ENCODE measurements at places on chromosomes 1 and 21.

DNA sequence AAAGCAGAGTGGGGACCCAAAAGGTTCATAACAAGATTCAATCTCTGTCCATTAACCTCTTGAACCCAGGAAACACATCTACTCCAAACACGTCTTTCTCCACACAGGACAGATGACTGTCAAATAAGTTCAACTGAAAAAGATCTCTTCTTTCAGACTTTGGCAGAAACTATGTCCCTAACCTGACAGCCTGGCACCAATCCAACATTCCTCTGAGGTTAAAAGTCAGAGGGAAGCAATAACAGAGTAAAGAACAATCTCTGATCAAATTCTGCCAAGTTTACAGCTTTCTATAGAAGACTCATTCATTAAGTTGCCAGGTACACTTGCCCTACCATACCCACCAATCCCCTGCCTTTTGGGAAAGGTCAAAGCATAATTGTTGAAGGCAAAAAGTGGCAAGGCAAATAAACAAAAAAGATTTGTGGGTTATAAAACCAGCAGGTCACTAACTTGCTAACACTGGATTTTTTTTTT lies 31.9 kb downstream of the OTUD7B start:
- DNase-seq, result peak; percentile 66

DNA sequence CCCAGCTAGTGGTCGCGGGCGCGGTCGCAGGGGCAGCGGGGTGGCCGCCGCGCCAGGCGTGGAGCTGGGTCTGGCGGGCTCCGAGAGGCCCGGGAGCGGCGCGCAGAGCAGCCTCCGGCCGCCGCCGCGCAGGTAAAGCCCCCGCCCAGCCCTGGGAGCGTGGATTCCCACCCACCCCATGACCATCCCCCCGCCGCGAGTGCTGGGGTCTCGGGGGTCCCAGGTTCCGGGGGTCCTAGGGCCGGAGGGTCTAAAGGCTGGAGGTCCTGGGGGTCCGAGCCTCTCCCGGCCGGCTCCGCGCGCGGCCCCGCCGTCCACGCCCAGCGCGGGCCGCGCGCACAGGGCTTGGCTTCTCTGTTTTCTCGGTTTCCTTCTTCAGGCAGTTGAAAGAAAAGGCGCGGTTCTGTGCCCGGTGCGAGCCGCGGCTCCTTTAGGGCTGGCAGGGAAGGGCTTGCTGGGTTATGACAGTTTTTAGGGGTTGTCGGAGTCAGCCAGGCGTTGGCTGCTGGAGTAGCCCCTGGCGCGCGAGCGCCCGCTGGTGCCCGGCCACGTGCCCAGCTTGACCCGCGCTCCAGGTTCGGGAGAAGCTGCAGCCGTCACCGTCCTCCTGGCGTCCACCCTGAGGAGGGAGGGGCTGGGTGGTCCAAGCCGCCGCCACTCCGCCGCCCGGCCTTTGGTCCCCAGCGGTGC lies 359 bp downstream of the LRRC3 start:
- DNase-seq, result peak; percentile 11

DNA sequence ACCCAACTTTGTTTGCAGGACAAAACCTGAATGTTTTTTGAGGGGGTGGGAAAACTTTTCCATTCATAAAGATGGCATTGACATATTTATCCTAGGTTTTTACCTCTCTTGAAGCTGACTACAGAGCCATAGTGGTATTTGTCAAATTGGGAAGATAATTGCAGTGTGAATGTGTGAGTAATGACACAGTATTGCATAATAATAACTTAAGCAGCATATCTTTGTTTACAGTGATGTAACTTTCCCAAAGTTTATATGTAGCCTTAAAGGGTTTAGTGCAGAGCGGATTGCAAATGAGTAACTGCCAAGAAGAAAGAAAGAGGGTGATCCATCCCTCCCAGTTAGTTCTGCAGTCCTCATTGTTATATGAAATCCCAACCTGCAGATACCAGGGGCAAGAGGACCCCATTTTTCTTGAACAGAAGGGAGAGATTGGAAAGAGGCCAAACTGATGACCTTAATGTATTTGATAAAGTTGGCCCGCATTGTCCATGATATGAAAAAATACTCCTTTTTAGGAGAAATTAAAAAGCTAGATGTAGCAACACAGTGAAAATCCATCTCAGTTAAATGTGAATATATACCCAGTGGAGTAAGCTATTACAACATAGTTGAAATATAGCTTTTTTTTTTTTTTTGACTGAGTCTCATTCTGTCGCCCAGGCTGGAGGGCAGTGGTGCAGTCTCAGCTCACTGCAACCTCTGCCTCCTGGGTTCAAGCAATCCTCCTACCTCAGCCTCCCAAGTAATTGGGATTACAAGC lies 23.7 kb upstream of the NFIA start:
- peak; percentile 41 for DNase-seq

GRCh38 chr1:220974431-220974830 lies 95.2 kb downstream of the HLX start:
- DNase-seq, result no peak

DNA sequence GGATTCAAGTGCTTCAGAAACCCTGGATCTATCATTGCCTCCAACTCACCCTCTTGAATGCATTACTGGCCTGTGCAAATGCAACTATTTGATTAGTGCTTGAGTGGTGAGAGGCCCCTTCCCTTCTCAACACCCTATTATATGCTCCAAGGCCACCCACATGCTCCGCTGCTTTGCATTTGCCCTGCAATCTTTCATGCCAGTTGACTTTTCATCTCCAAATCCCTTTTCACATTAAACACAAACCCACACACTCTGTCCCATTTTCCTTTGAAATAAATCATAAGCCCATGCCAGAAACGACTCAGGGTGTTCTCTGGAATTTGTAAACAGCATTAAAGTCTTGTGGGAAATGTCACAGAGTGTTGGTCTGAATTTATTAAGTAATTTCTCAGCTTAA lies 78.9 kb upstream of the CTTNBP2NL start:
- no peak for DNase-seq

GRCh38 chr21:31556662-31557061 lies 102.8 kb upstream of the SOD1 start:
- no peak for DNase-seq

GRCh38 chr1:220750131-220750515 lies 2.0 kb downstream of the MTARC2 start:
- DNase-seq, result no peak

DNA sequence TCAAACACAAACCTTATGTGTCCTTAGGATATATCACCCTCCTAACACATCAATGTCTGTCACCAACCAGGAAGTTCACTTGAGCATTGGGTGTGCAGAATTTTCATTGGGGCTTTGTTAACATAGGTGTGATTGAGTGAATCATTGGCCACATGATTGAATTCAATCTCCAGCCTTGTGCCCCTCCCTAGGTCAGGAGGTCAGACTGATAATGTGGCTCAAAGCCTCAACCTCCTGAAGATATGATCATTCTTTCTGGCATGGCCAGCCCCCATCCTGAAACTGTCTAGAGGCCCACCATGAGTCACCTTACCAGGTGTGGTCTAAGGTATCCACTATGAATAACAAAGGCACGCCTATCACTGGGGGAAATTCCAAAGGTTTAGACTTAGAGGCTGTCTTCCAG lies 90.1 kb downstream of the PKN2 start:
- DNase-seq, result no peak

GRCh38 chr1:94156096-94156625 lies 35.2 kb upstream of the ABCA4 start:
- DNase-seq, result peak; percentile 62

DNA sequence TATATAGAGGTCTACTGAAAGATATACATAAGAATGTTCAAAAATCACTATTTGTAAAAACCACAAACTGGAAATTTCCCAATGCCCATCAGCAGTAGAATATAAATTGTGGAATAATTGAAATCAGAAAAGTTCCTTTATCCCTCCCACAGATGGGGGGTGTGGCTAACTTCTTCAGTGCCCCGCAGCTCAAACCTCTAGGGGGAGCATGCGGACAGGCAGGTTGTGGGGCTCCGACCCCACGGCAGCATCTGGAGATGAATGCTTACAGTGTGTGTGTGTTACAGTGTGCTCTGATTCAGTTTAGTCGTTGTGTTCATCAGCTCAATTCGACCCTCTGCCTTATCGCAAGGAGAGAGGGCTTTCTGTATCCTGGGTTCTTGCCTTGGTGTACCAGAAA lies 262.1 kb upstream of the LRRC7 start:
- DNase-seq, result no peak

- DNase-seq, result no peak
These were observed 8.5 kb downstream of the SSR2 start for GRCh38 chr1:156012051-156012817.

GRCh38 chr21:44089001-44089911 lies 17.9 kb upstream of the PWP2 start:
- no peak for DNase-seq

GRCh38 chr1:192485692-192486436 lies 89.7 kb upstream of the RGS1 start:
- peak; percentile 99 for DNase-seq

- DNase-seq, result peak; percentile 67
These were observed 461.7 kb downstream of the PTPRU start for GRCh38 chr1:29698033-29698432.

DNA sequence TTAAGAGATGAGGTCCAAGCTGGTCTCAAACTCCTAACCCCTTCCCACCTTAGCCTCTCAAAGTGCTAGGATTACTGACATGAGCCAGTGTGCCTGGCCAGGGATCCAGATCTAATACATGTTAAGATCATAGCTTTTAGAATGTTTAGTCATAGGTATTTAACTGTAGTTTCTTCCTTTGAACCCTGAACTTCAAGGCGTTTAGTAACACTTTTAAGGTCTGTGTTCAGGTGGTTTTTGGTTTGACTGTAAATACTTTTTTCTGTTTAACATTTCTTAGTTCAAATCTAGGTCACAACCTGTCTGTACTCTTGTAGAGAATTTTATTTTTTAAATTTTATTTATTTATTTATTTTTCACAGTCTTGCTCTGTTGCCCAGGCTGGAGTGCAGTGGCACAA lies 28.1 kb downstream of the RAP1A start:
- DNase-seq, result no peak

DNA sequence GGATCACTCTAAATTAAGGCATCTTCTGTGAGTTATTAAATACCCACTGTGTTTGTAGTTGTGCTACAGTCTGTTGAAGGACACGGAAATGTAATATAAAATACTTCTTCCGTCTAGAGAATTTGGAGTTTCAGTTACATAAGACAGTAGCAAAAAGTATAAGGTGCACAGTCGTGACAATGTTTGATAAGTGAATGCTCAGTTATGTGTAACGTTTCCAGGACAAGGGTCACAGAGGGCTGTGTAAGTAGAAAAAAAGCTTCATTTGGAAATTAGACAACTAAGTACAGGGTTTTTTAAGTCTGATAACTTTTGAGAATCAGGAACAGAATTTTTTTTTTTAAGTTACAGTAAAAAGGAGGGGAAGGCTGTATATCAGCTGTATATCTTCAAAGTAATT lies 27.5 kb downstream of the SRSF11 start:
- DNase-seq, result no peak

- no peak for DNase-seq
These were observed 26.3 kb downstream of the RGS8 start for GRCh38 chr1:182658055-182658454.

DNA sequence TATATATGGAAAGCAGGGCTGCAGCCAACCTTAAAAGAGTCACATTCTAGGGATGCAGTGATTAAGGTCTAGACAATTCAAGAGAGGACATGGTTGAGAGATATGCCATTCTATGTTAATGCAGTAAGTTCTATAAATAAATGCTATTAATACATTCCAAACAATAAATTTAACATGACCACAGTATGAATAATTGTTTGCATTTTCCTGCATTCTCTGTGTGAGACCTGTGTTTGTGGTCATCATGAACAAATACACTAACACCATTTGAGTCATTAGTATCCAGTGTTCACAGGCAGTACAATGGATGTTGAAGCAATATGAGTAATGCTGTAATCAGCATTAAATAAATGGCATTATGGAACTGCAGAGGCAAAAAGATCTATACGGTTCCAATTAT lies 5.5 kb upstream of the ZRANB2 start:
- DNase-seq, result peak; percentile 19

GRCh38 chr1:85278853-85279314 lies 2.5 kb upstream of the BCL10 start:
- DNase-seq, result peak; percentile 95

DNA sequence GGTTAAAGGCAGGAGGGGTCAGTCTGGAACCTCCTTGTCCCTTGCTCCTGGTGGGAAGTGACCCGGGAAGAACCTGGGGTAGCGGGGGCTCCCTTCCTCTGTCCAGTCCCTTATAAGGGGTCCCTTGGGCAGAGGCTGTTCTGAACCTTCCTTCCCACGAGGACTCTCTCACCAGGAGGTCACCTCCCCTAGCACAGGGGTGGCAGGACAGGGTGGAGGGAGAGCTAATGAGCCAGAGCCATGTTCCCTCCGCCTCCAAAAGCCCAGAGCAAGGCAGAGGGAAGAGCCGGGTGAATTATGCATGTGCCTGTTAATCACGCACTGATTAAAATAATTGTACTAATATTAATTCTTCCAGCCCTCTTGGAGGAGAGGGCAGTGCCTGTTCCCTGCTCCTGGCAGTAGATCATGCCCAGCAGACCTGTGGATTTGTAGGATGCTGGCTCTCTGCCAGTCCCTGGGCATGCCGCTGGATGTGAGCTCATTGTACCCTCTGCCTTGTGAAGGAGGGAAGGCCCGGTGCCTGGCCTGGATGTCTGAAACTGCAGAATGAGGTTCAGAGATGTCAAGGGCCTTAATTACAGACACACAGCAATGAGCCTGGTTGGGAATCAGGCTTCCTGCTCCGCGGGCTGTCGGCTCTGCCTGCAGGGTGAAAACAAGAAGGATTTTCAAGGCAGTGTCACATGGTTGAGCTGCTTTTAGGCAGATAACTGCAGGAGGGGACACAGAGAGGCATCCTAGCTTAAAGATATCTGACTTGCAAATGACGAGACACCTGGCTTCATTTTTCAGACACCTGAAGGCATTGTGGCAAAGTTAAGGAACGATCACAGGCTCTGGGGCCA lies 68.2 kb downstream of the IGSF21 start:
- no peak for DNase-seq

- DNase-seq, result no peak
These were observed 106.0 kb upstream of the IFFO2 start for GRCh38 chr1:19062258-19063029.

DNA sequence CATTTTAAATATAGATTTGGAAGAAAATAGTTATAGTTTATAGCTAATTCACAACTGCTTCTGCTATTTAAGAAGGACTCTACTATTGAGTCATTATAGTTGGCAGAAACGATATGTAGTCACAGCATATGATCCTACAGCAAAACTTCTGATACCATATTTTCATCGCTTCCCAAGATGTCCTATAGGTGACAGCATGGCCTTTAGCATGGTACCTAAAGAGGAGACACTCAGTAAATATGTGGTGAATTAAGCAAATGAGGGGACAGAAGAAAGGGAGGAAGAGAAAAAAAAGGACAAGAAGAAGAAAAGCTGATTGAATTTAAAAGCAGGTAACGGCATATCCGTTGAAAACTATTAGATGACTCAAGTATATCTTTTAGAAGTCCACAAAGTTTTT lies 77.2 kb downstream of the PTGER3 start:
- no peak for DNase-seq

GRCh38 chr1:57440096-57440495 lies 16.2 kb upstream of the DAB1 start:
- DNase-seq, result no peak

DNA sequence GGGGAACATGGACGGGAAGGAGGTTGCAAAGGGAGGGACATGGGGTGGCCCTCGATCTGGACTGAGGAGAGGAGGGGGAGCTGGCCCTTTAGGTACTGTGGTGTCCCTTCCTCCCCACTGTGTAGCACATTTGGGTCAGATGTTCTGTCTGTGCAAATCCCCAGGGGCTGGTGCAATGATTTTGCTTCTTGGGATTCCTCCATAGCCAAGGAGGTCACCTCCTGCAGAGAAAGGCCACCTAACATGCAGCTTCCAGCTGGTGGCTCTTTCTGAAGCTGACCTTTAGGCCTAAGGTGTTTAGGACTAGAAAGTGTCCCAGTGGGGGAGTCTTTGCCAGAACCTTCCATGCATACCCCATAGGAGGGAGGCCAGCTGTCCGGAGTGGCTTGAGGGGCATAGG lies 9.0 kb upstream of the MYOM3 start:
- DNase-seq, result peak; percentile 57

All from choroid plexus epithelial cell (primary cell).